ENCODE measurements at places on chromosomes 7 and 10.

DNA sequence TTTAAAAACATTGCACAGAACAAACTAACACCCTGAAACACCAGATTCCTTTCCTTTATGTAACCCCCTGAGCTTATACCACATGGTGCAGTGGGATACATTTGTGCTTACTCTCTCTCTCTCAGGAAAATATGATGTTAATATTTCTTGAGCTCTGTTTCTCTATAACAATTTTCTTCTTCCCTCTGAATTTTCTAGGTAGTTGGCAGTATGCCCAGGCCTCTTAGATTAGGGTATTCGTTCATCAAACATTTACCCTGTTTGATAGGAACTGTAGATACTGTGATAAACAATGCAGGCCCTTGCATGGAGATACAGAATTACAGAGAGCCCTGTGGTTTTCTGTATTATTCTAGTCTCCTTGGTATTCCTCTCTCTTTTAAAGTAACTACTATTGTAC, 567.8 kb downstream of the IPMK start:
- DNase-seq: no peak

DNA sequence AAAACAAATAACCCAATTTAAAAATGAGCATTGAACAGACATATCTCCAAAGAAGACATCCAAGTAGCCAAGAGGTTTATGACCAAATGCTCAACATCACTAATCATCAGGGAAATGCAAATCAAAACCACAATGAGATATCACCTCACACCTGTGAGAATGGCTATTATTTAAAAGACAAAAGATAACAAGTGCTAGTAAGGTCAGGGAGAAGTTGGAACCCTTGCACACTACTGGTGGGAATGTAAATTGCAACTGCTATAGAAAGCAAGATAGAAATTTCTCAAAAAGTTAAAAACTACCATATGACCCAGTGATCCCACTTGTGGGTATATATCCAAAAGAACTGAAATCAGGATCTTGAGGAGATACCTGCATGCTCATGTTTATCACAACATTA, 49.5 kb downstream of the SGMS1 start:
- no peak for DNase-seq

DNA sequence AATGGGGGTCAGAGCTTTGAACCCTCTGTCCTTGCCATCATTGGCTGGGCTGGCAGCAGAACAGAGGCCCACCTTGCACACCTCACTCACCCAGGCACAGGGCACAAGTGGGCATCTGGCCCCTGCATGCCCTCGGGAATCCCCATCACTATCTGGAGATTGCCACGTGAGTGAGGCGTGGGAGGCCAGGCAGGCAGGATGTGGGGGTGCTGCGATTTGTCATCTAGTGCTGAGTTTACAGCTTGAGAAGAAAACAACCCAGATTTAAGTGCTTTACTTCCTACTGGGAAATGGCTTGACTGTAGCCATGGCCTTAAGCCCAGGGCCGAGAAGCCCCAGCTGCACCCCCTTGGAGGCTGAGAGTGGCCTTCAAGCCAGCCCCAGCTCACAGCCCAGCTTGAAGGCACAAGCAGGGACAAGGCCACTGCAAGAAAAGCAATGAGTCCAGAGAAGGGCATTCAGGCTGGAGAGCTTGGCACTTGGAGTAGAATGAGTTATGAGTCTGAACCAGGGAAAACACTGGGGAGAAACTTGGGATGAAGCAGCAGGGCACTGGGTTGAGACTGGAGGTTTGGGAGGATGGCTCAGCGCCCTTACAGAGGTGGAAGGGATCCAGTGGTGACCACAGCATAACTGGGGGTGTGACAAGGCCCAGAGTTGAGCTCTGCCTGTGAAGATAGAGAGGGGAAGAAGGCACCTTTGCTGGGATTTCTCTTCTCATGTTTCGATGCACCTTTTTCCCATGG, 123.0 kb downstream of the CXCL12 start:
- no peak for DNase-seq

GRCh38 chr7:122686360-122686878, 12.5 kb downstream of the RNF133 start:
- no peak for DNase-seq

GRCh38 chr7:119703895-119704294, 569.1 kb upstream of the KCND2 start:
- DNase-seq: no peak

DNA sequence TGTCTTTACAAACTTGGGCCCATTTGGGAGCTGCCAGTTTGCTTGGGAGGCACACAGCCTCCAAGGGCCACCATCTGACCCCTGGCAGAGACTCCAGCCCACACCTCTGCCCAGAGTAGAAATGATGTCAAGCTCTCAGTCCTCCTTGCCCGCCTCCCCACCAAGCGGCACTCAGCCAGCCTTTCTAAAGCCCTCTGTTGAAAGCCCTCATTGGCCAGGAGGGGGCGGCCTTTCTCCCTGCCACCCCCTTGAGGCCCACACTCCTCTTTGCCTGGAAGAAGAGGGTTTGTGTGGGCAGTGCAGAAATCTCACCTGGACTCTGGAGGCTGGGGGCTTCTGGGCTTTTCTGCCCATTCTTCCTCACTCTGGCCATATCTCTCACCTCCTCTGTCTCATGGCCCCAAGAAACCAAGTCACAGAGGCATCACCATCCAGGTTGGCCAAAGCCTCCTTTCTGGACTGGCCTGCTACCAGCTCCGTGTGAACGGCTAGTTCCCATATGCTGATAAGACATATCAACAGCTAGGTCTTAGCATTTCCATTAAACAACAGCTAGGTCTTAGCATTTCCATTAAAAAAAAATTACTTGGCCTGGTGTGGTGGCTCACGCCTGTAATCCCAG, 36.1 kb downstream of the UBTD1 start:
- no peak for DNase-seq

GRCh38 chr7:65222655-65223054, 151.0 kb upstream of the ZNF92 start:
- DNase-seq: no peak

GRCh38 chr10:132104471-132105301, 38.9 kb downstream of the JAKMIP3 start:
- no peak for DNase-seq

GRCh38 chr7:84950836-84951235, 236.0 kb downstream of the SEMA3D start:
- no peak for DNase-seq

DNA sequence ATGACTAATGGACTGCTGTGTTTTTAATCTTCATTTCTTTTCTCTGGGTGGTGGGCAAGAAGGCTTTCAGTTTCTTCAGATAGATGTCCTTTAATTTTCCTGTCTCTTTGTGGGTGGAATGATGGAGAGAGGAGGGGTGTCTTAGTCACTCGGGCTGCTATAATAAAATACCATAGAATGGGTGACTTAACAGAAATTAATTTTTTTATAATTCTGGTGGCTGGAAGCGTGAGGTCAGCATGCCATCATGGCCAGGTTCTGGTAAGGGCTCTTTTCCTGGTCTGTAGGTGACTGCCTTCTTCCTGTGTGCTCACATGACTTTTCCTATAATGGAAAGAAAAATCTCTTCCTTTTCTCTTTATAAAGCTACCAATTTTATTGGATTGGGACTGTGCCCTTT, 6.3 kb downstream of the RSBN1L start:
- DNase-seq: no peak

- no peak for DNase-seq
These were observed 76.0 kb upstream of the C1QL3 start for GRCh38 chr10:16597656-16598055.

GRCh38 chr7:76054123-76055120, 6.5 kb downstream of the MDH2 start:
- DNase-seq: no peak

- DNase-seq: no peak
These were observed 41.4 kb downstream of the PRTFDC1 start for GRCh38 chr10:24911029-24911428.

- no peak for DNase-seq
These were observed 101.5 kb downstream of the RNF216 start for GRCh38 chr7:5679813-5680473.

- DNase-seq: no peak
These were observed 293.3 kb upstream of the MKI67 start for GRCh38 chr10:128419466-128420019.

- DNase-seq: no peak
These were observed 34.8 kb downstream of the MTURN start for GRCh38 chr7:30169579-30169978.

DNA sequence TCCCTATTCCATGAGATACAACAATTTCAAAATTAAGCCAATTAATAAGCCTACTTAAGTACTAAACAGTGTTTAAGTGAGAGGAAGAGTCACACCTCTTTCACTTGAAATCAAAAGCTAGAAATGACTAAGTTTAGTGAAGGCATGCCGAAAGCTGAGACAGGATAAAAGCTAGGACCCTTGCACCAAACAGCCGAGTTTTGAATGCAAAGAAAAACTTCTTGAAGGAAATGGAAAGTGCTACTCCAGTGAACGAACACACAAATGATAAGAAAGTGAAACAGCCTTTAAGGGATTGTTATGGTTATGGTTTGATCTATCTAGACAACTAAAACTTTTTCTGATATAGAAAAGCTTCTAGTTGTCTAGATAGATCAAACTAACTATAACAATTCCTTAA, 135.4 kb upstream of the KMT2E start:
- no peak for DNase-seq

DNA sequence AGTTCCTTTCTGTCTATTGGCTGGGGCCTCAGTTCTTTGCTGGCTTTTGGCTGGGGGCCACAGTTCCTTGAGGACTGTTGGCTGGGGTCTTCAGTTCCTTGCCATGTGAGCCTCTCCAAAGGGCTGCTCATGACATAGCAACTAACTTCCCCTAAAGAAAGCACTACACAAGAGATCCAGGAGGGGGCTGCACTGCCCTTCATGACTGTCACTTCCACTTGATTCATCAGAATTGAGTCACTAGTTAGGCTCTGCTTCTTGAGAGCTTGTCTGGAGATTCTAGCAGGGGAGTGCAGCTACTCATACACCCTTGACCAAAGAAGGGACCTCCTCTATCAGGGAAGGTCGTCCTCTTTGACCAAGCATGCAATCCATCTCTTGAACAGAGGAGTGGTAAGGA, 38.0 kb upstream of the MKX start:
- DNase-seq: no peak

DNA sequence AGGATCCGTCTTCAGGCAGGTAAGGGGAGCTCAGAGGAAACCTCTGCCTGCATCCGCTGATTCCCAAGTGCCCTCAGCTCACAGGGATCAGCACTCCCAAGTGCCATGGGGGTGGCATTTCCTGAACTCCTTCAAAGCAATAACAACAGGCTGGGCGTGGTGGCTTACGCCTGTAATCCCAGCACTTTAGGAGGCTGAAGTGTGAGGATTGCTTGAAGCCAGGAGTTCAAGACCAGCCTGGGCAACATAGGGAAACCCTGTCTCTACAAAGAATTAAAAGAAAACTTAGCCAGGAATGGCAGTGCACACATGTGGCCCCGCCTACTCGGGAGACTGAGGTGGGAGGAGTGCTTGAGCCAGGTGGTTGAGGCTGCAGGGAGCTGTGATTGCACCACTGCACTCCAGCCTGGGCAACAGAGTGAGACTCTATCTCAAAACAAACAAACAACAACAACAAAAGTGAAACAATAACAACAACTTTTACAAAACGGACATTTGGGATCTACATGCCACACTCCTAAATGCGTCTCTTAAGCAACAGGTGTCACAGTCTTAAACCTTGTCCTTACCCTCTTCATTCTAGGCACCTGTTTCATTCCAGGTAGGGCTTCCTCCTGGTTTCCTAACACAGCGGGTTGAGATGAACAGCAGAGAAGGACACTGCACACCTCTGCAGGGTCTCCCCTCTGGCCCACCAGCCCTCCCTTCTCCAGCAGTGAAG, 73.8 kb downstream of the PAXIP1 start:
- no peak for DNase-seq

DNA sequence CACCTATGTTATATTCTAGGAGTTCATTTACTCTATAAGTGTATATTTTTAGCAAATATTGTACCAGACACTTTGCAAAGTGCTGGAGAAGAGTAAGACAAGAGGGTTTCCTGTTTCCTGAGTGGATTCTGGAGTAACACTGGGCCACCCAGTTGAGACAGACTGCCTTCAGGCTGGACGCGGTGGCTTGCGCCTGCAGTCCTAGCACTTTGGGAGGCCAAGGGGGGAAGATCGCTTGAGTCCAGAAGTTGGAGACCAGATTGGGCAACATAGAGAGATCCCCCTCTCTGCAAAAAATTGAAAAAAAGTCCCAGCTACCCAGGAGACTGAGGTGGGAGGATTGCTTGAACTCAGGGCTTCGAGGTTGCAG, 772 bp upstream of the ZSCAN25 start:
- no peak for DNase-seq

- DNase-seq: peak; percentile 19
These were observed 435.7 kb upstream of the GALNT17 start for GRCh38 chr7:70696201-70696754.

- DNase-seq: no peak
These were observed 12.8 kb downstream of the ZMIZ2 start for GRCh38 chr7:44761207-44762161.

GRCh38 chr10:69403519-69403918, 13.2 kb downstream of the TACR2 start:
- no peak for DNase-seq

GRCh38 chr7:158063850-158064610, 523.6 kb downstream of the PTPRN2 start:
- DNase-seq: no peak

- DNase-seq: no peak
These were observed 3.6 kb upstream of the HOXA13 start for GRCh38 chr7:27203365-27203953.

GRCh38 chr10:33216661-33217427, 117.6 kb downstream of the NRP1 start:
- DNase-seq: no peak

GRCh38 chr10:65133652-65134051, 1612.5 kb downstream of the REEP3 start:
- no peak for DNase-seq

DNA sequence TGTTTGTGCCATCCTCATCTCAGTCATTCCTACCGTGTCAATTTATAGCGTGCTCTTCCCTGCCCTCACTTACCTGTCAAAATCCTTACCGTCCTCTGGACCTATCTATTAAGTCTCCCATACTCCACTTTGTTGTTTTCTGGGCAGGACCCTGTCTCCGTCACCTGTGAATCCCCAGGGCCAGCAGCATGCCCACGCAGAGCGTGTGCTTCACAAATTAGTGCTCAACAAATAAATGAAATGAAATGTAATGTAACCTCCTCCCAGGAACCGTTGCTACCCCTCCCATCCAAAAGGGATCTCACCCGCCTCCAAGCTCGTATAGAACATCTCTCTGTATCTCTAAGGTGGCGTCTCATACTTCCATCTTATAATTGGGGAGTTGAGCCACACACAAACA, 589.9 kb upstream of the MGMT start:
- no peak for DNase-seq

Measured in muscle of arm (tissue), 14 donors.